Stimulated activated CD8-positive, alpha-beta memory T cell treated with anti-CD3 and anti-CD28 coated beads, Interleukin-7, amount 100 ng/mL, for 48 hours (primary cell): ENCODE measurements at places on chromosomes 2 and 18.

- DNase-seq, result no peak
These were observed 118.9 kb downstream of the ZEB2 start for GRCh38 chr2:144401036-144401435.

GRCh38 chr18:58511897-58512581 is 116.9 kb downstream of the ALPK2 start:
- DNase-seq, result no peak

GRCh38 chr2:85057226-85057962 is 75.8 kb upstream of the TCF7L1 start:
- DNase-seq, result no peak

DNA sequence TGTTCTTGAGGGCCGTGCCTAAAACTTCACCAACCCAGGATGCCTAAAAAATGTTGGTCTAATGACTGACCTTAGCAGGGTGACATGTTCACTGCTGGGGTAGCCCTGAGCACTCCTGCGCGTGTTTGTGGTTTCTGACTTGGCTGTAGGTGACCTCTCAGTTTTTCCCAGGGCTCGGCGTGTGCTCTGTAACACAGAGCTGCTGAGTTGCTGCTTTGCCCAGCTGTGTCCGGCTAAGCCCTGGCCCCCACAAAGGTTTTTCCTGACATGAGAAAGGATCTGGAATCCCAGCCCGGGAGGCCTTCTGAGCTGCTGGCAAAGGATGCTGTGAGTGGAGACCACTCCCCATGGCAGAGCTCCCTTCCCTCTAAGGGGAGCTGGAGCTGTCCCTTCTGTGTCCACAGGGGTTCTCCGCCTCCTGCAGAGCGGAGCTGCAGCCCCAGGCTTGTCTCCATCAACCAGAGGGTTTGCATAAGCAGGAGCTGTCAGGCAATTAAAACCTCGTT is 52.7 kb downstream of the CRIM1 start:
- DNase-seq, result no peak

GRCh38 chr2:81706856-81707255 is 1402.3 kb upstream of the LRRTM1 start:
- DNase-seq, result no peak

DNA sequence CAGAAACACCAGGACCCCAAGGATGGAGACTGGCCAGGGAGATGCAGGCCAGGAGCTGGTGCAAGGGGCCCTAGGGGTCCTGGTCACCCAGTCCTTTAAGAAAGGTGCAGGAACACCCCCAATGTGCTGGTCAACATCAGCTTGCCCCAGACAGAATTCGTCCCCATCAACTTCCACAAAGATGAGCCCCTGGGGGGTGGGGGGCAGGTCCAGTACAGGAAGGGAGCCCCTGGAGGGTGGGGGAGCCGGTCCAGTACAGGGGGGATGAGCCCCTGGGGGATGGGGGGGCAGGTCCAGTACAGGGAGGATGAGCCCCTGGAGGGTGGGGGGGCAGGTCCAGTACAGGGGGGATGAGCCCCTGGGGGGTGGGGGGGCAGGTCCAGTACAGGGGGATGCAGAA is 160.7 kb upstream of the SALL3 start:
- no peak for DNase-seq

GRCh38 chr2:150538651-150539201 is 51.3 kb upstream of the RND3 start:
- no peak for DNase-seq

DNA sequence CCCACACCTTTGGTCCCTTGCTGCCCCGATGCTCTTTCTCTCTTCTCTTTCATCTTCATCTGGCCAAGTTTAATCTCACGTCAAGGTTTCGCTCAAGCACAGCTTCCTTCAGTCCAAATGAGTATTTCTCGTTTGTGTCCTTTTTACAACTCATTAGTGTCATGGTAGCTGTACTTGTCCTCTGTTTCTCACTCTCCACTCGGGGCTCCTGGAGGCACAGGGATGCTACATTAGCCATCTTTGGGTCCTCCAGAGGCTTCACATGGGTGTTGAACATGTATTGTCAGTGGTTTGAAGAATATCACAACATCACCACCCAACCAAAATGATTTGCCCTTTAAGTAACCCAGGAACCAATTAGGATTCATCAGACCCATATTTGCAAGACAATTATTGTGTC is 30.4 kb downstream of the MYCN start:
- DNase-seq, result no peak

DNA sequence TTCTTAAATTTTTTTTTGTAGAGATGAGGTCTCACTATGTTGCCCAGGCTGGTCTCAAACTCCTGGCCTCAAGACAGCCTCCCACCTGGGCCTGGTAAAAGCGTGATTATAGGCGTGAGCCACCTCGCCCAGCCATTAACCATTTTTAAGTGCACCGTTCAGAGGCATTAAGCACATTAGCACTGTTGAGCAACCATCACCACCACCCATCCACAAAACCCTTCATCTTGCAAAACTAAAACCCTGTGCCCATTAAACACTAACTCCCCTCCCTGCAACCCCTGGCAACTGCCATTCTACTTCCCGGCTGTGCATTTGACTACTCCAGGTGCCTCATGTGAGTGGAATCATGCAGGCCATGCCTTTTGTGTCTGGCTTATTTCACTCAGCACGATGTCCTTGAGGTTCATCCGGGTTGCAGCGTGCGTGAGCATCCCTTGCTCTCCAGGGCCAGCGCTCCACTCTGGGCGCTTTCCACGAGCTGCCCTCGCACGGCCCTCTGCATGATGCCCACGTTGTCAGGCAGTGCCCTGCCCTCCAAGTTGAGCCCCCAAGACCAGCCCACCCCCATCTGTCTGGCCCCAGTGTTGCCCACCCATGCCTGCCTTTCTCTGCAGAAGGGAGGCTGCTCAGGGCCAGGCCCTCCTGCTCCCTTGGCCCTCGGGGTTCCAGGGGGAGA is 63.0 kb upstream of the GLI2 start:
- no peak for DNase-seq

DNA sequence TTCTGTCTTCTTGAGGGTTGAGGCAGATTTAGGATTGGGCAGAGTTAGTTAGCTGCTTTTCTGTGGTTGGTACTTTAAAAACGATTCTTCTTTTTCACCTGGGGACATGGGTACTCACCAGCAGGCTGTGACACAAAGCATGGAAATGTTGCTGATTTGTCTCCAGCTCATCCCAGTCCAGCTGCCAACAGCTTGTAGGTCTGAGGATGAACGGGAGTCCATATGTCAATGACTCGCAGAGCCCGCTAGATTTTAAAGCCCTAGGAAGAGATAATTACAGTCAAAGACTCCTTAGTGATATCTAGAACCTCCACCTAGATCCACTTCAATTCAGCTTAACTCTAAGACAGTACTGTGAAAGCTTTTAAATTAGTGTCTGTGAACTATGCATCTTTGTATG is 20.8 kb downstream of the DOK1 start:
- no peak for DNase-seq

DNA sequence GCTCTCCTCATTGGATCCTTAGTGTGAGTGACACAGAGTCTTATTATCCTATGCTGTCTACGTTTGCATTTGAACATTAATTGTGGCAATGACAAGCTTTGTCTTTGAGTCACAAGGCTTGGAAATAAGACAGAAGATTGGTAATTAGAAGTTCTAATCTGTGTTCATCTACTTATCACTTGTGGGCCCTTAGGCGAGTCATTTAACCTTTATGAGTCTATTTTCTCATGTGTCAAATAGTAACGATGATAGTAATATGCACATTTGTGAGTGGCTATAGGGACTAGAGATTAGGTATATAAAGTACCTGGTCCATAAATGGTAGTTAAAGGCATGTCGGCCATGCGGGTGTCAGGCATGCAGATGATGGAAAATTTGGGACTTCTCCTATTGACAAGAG is 105.6 kb upstream of the NABP1 start:
- DNase-seq, result no peak

GRCh38 chr2:223523551-223524001 is 78.6 kb downstream of the SCG2 start:
- no peak for DNase-seq

DNA sequence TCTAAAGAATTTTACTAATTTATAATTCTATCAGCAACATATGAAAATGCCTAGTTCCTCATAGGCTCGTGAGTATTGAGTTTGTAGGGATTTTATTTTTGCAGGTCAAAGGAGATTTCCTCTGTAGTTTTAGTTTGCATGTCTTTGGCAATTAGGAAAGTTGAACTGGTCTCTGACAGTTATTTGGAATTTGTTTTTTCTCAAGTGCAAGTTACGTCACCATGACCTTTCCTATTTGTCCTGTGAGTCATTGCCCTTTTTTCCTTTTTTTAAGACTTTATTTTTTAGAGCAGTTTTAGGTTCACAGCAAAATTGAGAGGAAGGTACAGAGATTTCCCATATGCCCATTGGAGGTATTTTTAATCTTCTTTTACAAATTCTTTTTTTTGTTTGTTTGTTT is 29.0 kb downstream of the RAMP1 start:
- DNase-seq, result no peak

DNA sequence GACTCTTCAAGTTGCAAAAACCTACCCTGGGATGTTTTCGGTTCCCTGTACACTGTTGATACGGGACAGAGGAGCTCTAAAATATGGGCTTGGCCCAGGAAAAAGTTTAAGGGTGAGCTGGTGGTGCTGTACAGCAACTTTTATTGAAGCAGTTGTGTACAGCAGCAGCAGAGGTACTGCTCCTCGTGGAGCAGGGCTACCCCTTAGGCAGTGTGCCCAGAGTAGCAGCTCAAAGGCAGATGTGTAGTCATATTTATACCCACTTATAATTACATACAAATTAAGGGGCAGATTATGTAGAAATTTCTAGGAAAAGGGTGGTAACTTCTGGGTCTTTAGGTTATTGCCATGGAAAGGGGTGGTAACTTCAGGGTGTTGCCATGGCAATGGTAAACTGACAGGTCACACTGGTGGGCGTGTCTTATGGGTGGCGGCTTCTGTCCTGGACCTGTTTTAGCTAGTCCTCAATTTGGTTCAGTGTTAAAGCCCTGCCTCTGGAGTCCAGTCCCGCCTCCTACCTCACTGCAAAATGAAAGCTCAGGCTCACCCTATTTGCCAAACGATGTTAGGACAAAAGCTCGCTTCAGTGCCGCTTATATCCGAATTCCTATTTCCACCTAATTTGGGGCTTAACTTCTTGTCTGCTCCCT is 203.2 kb downstream of the ETAA1 start:
- DNase-seq, result no peak

DNA sequence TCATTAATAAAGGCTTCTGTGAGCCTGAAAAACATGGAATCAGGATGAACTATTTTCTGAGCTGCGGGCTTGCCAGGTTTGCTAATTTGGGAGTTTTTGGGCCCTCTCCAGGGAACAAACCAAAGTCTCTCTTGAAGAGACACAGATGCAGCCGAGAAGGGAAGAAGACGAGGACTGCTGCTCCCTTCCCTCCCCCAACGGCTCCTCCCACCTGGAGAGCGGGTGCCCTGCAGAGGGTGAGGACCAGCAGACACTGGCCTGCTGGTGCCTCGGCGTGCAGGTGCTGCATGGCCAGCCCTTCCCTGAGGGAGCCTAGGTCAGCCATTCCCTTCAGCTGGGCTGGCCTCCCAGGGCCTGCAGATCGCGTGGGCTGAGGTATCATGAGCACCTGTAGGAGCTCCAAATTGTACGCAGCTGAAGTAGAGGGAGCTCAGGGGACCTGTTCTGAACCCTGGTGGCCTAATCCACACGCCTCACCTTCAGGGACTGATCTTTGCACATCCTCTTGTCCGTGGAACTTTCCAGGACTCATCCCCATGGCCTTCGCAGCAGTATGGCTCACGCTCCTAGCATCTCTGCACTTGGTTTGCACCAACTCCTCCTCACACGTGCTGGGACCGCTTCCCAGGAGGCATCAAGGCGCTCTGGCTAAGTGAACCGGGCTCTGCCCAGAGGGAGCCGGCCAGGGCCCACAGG is 19.5 kb downstream of the EMX1 start:
- DNase-seq, result no peak

DNA sequence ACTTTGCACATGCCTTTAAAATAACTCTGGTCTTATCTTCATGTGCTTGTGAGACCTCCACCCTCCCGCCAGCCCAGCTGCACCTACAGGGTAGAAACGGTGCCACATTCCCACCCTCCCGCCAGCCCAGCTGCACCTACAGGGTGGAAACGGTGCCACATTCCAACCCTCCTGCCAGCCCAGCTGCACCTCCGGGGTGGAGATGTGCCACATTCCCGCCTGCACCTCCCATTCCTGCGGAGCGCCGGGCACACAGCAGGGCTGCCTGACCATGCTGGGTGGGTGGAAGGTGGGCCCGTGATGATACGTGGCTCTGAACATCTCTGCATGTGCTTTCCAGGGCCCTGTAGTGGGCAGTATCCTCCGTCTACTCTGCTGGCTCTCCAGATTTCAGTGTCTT is 243.7 kb upstream of the PXDN start:
- no peak for DNase-seq

DNA sequence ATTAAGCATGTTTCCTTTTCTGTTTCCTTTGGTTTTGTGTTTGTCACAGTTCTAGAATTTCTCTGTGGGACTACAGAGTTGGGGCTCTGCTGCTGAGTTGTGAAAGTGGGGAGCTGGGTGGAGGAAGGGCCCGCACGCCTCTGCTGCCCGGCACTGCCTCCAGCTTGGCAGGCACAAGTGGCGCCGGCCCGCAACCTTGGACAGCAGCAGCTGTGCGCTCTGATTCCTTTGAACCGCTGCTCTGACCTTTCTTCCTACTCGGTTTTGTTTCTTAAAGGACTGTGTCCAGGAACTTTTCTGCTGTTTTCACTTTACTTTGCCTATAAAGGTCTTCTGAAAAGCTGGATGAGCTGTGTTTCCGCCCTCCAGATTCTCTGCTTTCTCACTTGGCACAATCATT is 137.6 kb upstream of the ALPP start:
- no peak for DNase-seq

- no peak for DNase-seq
These were observed 546 bp downstream of the CHPF start for GRCh38 chr2:219542931-219543595.

DNA sequence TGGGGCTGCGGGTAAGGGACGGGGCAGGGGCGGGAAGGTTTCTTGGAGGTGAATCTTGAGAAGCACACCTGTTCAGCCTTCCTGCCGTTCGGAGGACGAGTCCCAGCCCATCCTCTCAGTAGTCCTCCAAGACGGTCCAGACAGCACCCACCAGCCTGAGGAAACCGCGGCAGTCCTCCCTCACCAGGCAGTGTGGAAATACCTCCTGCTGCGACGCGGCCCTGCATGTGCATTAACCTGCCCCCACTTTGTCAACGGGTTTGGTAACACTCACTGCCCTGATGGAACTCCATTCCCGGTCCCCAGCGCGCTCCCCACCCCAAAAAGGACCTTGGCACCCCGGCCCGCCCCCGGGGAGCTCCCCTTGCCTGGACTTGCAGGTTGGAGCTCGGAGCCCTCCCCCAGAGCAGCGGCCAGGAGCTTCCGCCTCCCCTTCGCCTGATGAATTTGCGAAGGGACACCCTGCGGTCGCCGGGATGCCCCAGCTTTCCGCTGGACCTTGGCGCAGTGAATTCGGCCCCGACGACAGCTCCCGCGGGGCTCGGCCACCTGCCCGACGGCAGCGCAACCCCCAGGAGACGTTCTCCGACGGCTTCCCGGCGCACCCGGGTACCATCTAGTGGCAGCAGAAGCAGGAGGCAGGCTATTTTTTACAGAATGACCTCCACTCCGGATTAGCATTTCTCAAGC is 31.5 kb downstream of the ACVR1C start:
- peak; percentile 42 for DNase-seq
